ENCODE measurements at places on chromosomes 7 and 10.

- no peak for DNase-seq
These were observed 179.4 kb upstream of the PRR15 start for GRCh38 chr7:29384277-29384676.

DNA sequence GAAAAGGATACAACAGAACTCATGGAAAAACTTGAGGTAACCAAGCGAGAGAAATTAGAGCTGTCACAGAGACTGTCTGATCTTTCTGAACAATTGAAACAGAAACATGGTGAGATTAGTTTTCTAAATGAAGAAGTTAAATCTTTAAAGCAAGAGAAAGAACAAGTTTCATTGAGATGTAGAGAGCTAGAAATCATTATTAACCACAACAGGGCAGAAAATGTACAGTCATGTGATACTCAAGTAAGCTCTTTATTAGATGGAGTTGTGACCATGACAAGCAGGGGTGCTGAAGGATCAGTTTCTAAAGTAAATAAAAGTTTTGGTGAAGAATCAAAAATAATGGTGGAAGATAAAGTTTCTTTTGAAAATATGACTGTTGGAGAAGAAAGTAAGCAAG, 62.1 kb downstream of the AKAP9 start:
- no peak for DNase-seq

DNA sequence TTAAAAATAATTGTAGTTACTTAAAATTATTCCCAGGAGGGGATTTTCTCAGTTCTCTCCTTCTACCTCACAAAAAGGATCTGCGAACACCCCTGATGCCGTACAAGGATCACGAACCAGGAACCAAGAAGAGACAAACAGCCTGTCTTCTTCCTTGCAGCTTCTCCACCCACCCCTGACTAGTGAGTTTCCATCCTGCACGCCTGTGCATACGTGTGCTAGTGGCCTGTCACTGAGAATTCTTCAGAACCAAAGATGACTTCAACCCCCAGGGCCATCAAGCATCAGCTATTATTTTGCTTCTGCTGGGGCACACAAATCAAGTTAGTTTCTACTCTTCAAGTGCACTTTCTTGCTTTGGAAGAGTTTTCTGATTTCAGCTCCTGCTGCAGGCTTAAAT, 175.5 kb upstream of the KLF6 start:
- no peak for DNase-seq

DNA sequence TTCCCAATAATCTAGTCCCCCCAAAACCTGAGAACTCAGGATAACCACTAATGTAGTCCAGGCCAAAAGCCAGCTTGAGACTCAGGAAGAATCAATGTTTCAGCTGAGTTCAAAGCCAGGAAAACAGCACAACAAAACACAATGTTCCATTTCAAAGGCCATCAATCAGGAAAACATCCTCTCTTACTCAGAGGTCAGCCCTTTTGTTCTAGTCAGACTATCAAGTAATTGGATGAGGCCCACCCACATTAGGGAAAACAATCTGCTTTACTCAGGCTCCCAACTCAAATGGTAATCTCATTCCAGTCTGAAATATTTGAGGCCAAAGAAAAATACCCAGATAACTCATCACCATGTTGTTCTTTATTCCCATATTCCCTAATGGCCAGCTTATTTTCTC, 152.2 kb downstream of the SDHAF3 start:
- DNase-seq, result no peak

GRCh38 chr10:28012990-28013515, 14.2 kb upstream of the ODAD2 start:
- DNase-seq, result no peak

DNA sequence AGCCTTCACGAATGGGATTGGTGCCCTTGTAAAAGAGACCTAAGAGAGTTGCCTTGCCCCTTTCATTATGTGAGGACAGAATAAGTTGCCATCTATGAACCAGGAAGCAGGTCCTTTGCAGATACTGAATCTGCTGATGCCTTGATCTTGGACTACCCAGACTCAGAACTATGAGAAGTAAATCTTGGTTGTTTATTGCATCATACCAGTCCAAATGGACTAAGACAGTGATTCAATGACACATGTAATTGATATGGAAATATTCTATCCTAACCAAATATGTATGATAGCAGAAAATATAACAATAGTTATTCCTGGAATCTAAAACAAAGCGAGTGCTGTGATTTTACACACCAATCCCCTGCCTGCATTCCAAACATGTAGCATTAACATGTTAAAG, 17.0 kb upstream of the LYZL1 start:
- no peak for DNase-seq

DNA sequence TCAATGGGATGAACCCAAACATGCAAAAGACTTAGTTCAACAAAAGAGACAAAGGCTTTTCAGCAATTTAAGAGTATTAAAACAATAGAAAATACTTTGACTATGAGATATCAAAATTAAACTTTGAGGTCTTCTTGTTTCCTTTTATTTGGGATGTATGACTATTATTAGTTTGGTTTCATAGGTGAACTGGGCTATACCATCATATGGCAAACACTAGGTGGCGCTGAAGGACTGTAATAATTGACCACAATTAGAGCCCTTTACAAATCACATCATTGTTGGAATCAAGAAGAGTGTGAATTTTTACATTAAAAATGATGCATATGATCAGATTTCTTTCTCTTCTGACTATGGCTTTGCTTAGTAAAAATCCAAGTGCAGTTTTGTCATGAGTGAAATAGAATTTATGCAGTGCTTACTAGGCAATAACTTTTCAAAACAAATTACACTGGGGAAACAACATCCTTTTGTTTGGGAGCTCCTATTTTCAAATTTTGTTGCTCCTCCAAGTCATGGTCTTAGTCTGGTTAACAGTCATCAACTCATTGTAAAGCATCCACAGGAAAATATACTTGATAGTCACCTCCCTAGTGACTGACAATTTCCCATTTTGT, 14.7 kb upstream of the NXPH1 start:
- no peak for DNase-seq

GRCh38 chr10:13792006-13792405, 205.2 kb downstream of the PRPF18 start:
- DNase-seq, result no peak

DNA sequence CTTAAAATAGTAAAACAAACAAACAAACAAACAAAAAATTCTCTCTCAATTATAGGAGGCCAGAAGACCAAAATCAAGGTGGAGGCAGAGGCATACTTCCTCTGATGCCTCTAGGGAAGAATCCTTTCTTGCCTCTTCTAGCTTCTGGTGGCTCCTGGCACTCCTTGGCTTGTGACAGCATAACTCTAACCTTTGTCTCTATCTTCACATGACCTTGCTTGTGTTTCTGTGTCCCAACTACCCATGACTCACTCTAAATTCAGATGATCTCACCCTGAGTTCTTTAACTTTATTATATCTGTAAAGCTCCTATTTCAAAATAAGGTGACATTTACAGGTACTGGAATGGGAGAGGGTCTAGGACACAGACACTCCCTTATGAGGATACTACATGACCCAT, 88.3 kb upstream of the ANTXRL start:
- DNase-seq, result no peak

GRCh38 chr7:108368466-108368865, 87.8 kb downstream of the NRCAM start:
- no peak for DNase-seq

DNA sequence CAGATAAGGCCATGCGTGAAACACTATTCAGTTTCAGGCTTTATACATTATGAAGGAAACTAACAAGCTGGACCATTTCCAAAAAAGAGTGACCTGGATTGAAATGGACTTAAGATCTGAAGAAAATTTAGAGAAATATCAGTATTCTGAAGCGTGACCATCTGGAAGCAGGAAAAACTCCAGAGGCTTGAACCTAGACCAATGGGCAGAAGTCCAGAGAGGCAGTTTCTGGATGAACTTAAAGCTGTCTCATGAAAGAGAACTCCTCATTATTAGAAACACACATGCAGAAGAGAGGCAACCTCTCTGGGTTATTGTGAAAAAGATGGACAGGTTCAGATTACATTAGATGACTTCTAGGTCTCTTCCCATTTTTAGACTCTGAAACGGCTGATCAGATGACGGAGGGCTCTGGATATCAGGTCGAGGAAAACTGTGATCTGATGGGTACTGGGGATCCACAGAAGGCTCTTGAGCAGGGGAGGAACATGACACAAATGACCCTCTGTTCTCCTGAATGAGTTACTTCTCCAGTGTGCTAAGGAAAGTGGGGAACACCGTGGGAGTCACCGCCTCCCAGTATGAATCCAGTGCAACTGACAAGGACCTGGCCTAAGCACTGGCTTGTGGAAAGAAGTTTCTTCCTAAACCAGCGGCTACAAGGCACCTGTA, 116.5 kb downstream of the SPDYE5 start:
- DNase-seq, result no peak

Data from activated naive CD8-positive, alpha-beta T cell treated with anti-CD3 and anti-CD28 coated beads for 36 hours (primary cell).